ENCODE measurements at places on chromosomes 7 and 10.

DNA sequence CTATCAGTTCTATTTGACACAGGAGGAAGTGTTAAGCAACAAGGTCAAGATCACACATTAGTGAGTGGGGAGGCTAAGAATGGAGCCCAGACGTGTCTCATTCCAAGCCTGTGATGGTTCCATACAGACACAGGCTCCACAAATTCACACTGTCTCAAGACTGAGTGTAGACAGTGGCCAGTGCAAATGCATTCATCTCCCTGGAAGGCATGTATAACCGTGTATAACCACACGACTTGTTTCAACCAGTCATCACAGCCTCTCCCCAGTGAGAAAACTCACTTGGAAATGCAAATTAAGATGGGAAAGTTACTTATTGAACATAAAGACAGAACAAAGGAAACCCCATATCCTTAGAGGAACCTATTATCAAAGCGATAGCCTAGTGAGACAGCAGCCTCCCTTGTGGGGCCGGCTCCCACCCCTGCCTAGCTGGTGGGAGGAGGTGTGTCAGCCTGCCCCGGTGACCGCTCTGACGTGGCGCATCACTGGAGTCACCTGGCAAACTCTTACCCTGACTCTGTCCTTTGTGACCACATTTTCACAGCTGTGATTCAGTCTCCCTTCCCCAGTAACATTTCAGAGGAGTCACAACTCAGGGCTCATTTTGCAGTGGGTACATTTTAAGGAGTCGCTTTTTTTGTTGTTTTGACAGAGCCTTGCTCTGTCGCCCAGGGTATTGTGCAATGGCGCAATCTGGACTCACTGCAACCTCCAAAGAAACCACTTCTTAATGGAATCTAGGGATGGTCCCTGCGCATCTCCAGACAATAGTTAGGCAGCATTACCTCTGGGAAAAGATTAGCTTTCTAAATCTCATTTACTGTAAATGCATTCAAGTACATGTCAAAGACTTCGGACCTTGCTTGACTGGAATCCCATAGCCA lies 126.6 kb upstream of the PARD3 start:
- no peak for DNase-seq

DNA sequence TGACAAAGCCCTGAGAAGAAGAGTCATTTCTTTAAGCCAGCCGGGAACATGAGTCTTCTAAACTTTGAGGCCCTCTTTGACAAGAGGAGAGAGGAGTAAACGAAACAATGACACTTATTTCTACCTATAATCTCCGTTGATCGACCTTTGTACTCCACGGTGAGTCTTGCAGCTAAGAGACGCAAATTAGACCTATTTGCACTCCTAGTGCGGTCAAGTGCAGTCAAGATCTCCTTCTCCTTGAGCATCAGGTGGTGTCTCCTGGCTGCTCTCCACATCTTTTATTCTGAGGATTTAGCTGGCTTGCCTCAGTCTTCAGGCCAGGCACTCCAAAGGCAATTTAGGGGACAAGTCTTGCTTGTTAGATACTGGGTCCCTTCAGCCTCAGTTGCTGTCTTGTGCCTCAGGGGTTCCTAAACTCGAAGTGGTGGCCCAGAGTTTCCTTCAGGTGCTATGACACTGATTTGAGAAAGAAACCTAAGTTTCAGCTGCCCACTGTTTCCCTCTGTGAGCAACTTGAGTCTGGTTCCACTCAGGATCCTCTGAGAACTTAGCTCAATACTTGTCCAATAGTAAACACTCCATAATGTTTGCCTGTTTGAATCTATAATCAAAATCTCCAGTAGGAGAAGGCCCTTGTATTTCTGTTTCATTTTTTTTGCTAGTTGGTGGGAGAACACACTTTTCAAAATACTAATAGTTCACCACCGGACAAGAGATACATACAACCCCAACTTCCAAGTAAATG lies 312.9 kb downstream of the RNLS start:
- DNase-seq = no peak

GRCh38 chr7:38273286-38273995 lies at the start of gene TARP:
TSS of gene TARP (minus strand) at chr7:38273636.
- DNase-seq = no peak

DNA sequence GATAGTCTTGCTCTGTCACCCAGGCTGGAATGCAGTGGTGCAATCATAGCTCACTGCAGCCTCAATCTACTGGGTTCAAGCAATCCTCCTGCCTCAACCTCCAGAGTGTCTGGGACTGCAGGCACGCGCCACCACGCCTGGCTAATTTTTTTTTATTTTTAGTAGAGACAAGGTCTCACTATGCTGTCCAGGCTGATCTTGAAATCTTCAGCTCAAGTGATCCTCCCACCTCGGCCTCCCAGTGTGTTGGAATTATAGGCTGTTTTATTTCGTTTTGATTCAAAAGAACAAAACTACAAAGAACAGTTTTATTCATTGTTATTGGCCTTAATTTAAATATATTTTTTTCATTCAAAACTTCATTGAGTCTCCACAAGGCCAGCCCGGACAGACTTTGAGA lies 109.8 kb upstream of the NFE2L3 start:
- no peak for DNase-seq

GRCh38 chr7:140592964-140593671 lies 47.5 kb downstream of the DENND2A start:
- DNase-seq = peak; percentile 21

DNA sequence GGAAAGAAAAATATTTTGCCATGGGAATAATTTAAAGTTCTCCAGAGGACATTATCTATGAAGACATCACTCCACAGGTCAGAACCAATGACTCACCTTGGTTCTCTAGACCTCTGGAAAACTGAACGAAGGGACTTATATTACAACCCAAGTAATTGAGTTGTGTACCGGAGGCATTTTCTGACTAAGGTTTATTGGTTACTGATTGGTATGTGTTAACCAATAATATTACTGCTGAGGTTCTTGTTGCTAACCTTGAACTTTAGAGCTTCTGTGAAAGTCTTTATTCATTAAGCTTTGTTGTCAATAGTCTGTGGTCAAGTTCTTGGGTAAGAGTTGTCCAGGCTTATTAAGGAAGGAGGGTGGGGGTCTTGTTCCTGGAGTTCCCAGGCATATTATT lies 78.1 kb upstream of the MTPN start:
- no peak for DNase-seq

DNA sequence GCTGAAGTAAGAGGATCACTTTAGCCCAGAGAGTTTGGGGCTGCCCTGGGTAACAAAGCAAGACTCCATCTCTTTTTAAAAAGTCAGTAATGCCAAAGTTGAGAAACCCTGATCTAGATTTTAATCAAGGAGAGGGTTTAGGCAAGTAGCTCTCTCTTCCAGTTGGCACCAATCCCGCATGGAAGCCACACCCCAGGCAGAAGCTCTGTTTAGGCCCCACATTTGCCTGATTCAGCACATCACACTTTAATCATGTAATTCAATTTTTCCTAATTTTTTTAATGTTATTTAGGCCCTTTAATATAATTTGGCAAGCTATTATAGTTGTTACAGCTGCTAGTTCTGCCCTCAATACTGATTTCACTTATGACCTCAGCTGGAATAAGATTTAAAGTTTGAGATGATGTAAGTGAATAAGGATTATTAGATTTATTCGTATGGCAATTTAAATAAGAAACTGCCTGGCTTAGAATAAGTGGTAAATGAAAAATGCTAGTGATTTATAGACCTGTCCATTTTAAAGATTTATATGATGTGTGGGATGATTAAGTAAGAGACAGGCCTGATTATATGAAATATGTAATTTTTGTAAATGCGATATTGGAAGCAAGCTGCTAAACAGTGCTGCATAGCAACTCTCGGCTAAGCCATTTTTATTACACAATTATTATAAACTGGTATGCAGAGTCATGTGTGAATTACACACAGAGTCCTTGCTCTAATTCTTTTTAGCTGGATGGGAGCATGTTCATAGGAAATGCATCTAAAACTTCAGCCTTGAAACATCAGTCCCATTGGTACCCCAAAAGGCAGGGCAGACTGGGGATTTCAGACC lies 80.2 kb upstream of the NFE2L3 start:
- DNase-seq = no peak

GRCh38 chr10:78966844-78967488 lies 101.8 kb upstream of the ZMIZ1 start:
- no peak for DNase-seq

GRCh38 chr10:25565570-25565969 lies 368.5 kb upstream of the MYO3A start:
- no peak for DNase-seq

- no peak for DNase-seq
Observed at GRCh38 chr10:85596389-85596788, 770.2 kb downstream of the GRID1 start.

GRCh38 chr10:93461807-93462178 lies 20.3 kb downstream of the MYOF start:
- no peak for DNase-seq

DNA sequence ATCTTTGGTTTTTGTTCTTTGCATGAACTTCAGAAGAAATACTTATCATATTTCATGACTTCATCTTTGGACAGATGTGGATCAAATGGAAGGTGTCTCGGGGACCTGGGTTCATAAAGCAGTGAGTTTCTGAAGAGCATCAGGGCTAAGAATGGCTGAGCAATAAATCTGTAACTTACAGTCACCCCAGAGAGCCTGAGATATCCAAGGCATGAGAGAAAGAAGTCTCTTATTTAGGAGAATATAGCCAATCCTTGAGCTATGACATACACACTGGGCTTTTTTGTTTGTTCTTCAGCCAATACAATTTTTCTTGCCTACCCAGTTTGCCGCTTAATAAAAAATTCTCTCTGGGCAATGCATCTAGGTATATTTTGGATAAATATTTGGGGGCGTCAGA lies 252.6 kb upstream of the INHBA start:
- no peak for DNase-seq

DNA sequence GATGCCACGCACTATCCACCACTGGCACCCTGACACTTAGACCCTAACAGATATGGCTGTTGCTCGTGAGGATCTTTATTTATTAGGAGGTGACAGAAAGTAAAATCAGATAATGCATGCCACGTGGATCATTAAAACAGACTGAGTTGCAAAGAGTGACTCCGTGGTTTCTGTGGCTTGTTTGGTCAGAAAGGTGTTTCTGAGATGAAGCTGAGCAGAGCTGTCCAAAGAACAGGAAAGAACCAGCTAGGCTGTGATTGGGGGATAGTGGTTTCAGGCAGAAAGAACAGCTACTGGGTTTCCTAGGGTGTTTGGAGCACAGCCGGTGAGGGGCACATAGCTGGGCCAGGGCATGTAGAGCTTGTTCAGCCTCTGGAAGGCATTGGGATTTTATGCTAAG lies 34.4 kb downstream of the CSGALNACT2 start:
- DNase-seq = no peak

DNA sequence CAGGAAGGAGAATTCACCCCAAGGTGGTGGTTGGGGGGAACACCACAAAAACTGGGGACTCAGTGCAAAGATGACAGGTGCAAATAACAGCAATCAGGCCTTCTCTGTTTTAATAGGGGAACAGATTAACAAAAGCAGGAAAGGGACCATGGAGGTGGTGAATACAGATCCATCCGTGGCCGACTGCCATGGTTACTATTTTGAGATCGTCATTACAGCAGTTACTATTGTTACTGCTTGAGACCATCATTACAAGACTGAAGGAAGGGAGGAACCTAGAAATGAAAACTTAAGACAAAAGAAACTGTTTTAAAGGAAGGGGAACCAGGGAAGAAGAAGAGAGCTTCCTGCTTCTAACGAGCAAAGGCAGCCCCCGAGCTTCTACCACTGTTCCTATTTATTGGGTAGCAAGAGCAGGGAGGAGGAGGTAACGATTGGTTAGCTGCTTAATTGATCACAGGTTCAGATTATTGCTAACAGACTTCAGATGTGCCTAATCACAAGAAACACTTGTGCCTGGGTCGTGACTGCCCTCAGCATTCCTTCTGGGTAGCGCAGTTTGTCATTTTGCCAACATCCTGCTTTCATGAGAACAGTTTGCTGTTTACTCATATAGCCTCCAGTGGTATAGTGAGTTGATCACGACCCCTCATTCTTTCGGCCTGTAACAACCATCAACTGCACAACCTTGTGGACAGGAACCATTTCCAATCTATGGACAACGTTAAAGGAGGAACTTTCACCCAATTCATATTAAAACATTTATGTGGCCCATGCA lies 216.3 kb downstream of the CHCHD3 start:
- DNase-seq = no peak

GRCh38 chr7:76077435-76077834 lies 29.5 kb downstream of the MDH2 start:
- DNase-seq = no peak

DNA sequence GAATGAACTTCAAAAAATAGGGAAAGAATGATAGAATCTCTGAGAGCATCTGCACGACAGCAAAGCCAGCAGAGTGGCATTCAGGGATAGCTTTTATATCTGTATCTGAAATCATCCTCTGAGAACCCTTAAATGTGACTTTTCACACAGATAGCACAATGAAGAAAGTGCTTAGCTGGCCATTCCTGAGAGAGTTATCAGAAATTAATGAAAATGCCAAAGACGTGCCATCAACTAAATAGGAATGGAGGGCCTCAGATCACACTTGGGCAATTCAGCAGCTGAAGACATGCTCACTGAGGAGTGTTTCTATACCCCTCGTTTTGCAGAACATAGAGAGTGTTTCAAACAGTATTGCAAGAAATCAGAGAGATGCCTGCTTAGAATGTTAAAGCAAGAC lies 51.6 kb downstream of the AKR1B1 start:
- DNase-seq = no peak

DNA sequence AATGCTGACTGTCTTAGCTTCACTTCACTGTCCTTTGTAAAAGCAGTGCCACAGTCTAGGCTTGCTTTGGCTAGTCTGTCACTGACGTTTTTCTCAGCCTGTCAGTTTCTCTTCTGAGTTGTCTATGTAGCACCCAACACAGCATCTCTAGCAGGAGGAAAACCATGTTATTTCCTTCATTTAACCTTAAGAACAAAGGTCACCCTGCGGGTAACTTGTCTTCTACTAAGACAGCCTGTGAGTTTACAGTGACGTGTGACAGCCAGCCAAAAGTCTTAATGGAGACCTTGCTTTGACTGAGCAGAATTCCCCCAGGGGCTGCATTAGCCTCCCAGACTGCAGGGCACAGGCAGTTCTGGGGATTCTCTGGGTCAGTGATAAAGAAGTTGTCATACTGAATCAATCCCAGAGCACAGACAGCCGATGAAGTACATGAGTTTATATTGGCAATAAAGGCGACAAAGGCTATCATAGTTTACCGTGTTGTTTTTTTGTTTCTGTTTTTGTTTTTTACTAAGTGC lies 296.0 kb upstream of the KIAA1217 start:
- DNase-seq = no peak

- DNase-seq = no peak
Observed at GRCh38 chr10:132355754-132356153, 23.8 kb downstream of the LRRC27 start.

- DNase-seq = no peak
Observed at GRCh38 chr7:39105720-39106119, 128.0 kb downstream of the POU6F2 start.

DNA sequence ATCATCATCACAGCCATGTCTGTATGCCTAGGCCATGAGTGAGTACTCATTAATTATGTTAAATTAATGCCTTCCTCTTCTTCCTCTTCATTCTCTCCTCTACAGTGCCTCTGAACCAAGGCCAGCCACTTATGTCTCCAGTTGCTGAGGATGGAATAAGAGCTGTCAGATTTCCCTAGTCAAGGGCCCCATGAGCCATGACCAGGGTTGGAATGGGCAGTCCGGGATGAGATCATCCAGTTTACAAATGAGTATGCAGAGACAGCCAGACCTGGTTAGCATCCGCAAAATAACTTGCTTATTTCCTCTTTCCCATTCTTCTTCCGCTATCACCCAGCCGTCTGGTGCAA lies 342.7 kb downstream of the GRID1 start:
- DNase-seq = no peak

- no peak for DNase-seq
Observed at GRCh38 chr7:6071406-6071805, 40.2 kb downstream of the ANKRD61 start.

Data from GM19239 (cell line).